ENCODE measurements at places on chromosomes 2 and 18.

- no peak for DNase-seq
Measured at GRCh38 chr2:8394569-8395359, 287.1 kb upstream of the ID2 start.

GRCh38 chr2:120949027-120949956 lies 213.6 kb downstream of the GLI2 start:
- no peak for DNase-seq

- no peak for DNase-seq
Measured at GRCh38 chr18:48799724-48800315, 150.9 kb downstream of the SMAD7 start.

DNA sequence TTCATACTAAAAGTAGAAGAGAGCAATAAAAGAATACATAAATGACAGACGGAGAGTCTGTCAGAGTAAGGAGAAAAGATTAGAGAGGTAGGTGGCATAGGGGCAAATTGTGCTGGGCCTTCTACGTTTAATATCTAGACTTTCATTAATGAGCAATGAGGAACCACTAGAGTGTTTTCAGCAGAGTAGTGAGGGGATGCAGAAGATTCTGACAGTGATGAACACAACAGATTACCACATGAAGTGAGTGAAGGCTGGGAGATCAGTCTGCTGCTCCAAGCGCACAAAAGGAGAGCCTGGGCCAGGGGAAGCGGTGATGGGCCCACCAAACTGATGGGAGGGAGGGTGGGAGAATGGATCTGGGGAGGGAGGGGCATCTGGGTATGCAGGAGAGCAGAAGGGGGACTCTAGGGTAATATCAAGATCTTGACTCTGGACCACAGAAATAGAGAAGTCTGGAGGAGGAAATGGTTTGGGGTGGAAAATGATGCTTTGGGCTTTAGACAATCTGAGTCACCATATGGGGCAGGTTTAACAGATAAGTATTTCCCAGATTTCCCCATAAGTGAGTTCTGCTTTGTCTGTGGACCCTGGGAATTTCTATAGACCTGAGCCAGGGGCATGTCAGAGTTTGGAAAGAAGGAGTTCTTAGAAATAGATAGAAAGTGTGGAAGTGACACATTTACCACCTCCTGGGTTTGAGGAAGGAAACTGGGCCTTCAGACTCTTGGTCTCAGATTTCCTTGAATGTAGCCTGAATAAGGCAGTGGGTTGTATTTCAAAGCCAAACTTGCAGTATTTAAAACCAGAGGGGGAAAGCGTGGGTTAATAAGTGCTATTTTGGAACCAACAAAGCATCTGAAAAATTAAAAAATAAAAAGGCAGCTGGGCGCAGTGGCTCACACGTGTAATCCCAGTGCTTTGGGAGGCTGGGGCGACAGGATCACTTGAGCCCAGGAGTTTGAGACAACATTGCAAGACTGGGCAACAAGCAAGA lies 15.0 kb upstream of the IL1A start:
- no peak for DNase-seq

DNA sequence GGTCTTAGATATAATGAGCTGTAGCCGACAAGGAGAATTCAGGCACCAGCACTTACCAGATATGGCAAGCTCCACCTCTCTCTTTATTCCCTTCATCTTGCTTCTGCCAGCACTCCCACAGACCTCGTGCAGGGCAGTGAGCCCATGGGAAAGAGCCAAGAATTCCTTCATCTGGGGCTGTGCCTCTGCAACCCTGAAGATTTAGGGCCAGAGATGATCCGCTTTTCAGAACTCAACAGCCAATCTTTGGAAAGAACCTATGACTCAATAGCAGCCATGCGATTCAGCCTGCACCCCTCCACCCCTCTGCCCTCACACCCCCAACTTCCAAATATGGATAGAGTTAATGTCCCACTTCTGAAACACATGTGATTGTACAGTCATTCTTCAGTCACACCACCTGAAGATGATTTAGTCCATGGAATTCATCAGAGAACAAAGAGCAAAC lies 533.7 kb upstream of the TNP1 start:
- DNase-seq: no peak

DNA sequence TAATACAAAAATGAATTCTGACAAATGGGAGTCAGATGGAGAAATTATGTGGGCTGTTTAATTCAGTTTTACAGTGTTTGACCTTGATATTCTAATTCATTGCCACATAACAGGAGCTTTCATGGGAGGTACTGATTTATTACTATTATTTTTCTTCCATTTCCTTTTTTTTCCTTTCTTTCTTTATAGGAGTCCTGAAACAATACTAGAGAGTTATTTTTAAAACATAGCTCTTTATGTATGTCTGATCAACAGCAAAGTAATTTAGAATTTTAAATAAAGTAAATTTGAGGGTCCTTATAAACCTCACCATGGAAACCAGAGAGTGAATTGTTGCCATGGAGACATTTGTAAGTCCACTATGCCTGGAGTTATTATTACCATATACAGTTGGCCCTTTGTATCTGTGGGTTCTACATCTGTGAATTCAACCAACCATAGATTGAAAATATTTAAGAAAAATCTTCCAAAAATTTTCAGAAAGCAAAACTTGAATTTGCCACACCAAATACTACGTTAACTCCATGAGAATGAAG lies 40.9 kb upstream of the PPP4R1 start:
- no peak for DNase-seq
